ENCODE measurements at places on chromosomes 11 and 22.

GRCh38 chr11:60131912-60132311 lies 43.4 kb downstream of the MS4A2 start:
- DNase-seq = no peak

GRCh38 chr11:84137960-84138359 lies 851.8 kb upstream of the CCDC90B start:
- no peak for DNase-seq

GRCh38 chr11:31690041-31690440 lies 121.1 kb downstream of the PAX6 start:
- no peak for DNase-seq

DNA sequence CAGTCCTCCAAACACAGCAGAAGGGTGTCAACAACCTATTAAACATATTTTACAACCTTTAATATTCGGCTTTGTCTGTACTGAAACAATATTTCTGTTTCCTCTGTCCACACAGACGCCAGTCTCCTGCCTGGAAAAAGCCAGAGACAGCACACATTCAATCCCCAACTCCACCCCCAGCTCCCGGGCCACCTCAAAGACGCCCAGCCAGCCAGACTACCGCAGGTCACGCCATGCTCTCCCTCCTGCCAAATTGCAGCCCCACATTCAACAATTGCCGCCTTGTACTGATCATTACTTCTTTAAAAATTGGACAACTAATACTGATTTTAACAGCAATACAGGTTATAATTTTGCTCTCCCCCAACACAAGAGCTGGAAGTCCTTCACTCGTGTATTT lies 1.2 kb downstream of the SERGEF start:
- no peak for DNase-seq

DNA sequence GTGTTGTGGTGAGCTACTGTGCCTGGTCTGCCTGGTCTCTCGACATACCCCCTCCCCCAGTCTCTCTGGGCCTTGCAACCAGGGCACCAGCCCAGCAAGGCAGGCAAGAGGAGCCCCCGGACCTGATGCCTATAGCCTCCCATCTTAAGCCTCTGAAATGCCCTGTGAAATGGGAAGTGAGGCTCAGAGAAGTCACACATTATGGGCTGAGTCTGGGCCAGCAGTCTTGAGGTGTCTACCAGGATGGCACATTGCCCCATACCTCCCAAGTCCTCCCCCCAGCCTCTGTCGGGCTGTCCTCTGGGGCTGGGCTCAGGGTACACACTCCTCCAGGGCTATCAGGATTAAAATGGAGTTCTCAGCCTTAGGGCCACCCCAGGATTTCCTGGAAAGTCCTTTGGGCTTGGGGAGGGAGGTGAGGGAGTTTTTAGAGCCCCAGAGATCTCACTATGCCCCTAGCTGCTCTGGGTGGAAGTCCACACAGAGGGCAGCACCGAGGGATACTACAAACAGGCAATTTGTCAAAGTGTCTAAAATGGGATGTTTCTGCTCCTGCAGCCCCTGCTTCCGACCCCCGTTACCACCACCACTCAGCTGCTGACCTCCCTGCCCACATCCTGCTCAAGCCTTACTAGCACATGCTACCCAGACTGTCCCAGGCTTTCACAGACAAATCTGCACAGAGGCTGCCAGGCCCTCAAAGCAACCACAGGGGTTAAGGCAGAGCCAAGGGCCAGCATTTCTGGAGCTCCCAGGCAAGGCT lies 3.1 kb upstream of the SH3BP1 start:
- DNase-seq = peak; percentile 56

- peak; percentile 50 for DNase-seq
Observed at GRCh38 chr11:44899959-44900358, 50.7 kb downstream of the TP53I11 start.

- DNase-seq = no peak
Observed at GRCh38 chr22:21025266-21025665, 7.1 kb downstream of the SLC7A4 start.
